ENCODE measurements at places on chromosomes 11 and 22. TPM values are rescaled to one million over a fixed set of nuclear protein-coding genes. Genes with fewer than 3 reads are reported as not detected.
A peak's percentile ranks its signal among the peaks of the same experiment; 100 is the strongest.

JAML gene
- not detected for total RNA-seq

GRCh38 chr11:112516755-112517154 lies 256.1 kb upstream of the PLET1 start:
- no peak for DNase-seq

GRCh38 chr22:39253435-39254070 lies 8.8 kb upstream of the PDGFB start:
- peak; percentile 93 for DNase-seq

- no peak for DNase-seq
These were observed 130.3 kb upstream of the CARD18 start for GRCh38 chr11:105269862-105270261.

GRCh38 chr22:42717197-42717928 lies 3.3 kb downstream of the A4GALT start:
- peak; percentile 78 for DNase-seq

All from renal cortical epithelial cell (primary cell).